ENCODE measurements at places on chromosomes 5 and 9.

GRCh38 chr9:77752554-77752953 lies 104.4 kb upstream of the GNA14 start:
- DNase-seq, result peak; percentile 26

- peak; percentile 7 for DNase-seq
Observed at GRCh38 chr9:121026260-121026691, 23.8 kb downstream of the C5 start.

GRCh38 chr9:32526041-32526706 lies at the start of gene RIGI:
Gene RIGI, minus strand, starts transcription at chr9:32526196. Its CDS starts 30 bp downstream, at chr9:32526166.
- DNase-seq, result peak; percentile 67

GRCh38 chr5:83025690-83026478 lies 51.3 kb downstream of the TMEM167A start:
- no peak for DNase-seq

GRCh38 chr5:170408226-170408625 lies 19.1 kb upstream of the KCNMB1 start:
- no peak for DNase-seq

Data from hepatic stellate cell (primary cell).